Astrocyte (in vitro differentiated cells and primary cell): ENCODE measurements at places on chromosomes 16 and 17. TPM values are rescaled to one million over a fixed set of nuclear protein-coding genes. Genes with fewer than 3 reads are reported as not detected.

GRCh38 chr17:31917065-31917529 is 15.6 kb upstream of the UTP6 start:
- peaks cover 13% of the 10 kb centered on the region for H3K4me1 ChIP-seq
- no peaks in the 10 kb centered on the region for H3K27me3 ChIP-seq
- no peaks in the 10 kb centered on the region for H3K36me3 ChIP-seq
- no peak overlapping the region for H3K27ac ChIP-seq
- no peak for DNase-seq

DNA sequence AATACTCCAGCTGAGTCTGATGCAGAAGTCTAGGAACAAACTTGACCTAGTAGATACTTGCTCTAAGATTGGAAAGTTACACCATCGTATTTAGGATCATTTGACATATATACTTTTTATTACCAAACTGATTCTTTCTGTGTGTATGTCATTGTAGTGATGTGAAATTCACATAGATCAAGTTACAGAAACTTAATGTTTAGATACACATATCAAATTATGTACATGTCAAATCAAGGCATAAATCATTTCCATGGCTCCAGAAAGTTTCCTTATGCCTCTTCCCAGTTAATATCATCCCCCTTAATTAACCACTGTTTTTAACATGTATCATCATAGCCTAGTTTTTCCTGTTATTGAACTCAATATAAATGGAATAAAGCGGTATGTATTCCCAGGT is 292.0 kb upstream of the CDH11 start:
- H3K4me1 ChIP-seq = peaks cover 34% of the 10 kb centered on the region
- H3K27me3 ChIP-seq = no peaks in the 10 kb centered on the region
- no peak overlapping the region for H3K4me3 ChIP-seq
- H3K36me3 ChIP-seq = no peaks in the 10 kb centered on the region
- H3K27ac ChIP-seq = no peak overlapping the region

GRCh38 chr17:66793814-66794213 is 41.1 kb upstream of the CACNG5 start:
- H3K27ac ChIP-seq = no peak overlapping the region
- no peaks in the 10 kb centered on the region for H3K27me3 ChIP-seq
- H3K4me1 ChIP-seq = peaks cover 15% of the 10 kb centered on the region
- DNase-seq = no peak
- H3K4me3 ChIP-seq = no peak overlapping the region

The CEP295NL gene
- total RNA-seq = 1.3 and 1.6 TPM in 2 replicates

The CCL8 gene
- not detected in 2 replicates for total RNA-seq

DNA sequence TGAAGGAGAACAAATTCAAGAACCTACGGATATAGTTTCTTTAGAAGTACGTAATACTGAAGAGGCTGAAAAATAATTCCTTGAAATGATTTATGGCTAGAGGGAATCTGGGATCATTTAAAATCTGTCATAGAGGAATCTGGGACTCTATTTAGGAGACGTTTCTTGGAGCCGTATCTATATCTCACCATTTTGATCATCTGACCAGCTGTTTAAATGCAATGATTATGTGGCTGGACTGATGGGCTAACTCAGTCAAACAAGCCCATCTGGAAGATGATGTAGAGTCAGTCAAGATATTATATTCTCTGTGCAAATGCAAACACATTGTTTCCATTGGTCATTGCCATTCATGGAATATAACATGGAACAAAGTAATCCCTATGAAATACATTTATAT is 467.7 kb upstream of the ZFHX3 start:
- no peaks in the 10 kb centered on the region for H3K4me1 ChIP-seq
- H3K4me3 ChIP-seq = no peak overlapping the region
- H3K27me3 ChIP-seq = no peaks in the 10 kb centered on the region
- H3K36me3 ChIP-seq = no peaks in the 10 kb centered on the region

- H3K4me3 ChIP-seq = no peak overlapping the region
- no peak overlapping the region for H3K27ac ChIP-seq
- no peak for DNase-seq
- H3K36me3 ChIP-seq = no peaks in the 10 kb centered on the region
- peaks cover 10% of the 10 kb centered on the region for H3K27me3 ChIP-seq
These were observed 4.6 kb downstream of the SEC14L5 start for GRCh38 chr16:4962716-4963115.

- H3K27me3 ChIP-seq = no peaks in the 10 kb centered on the region
- H3K4me3 ChIP-seq = peak overlapping the region; percentile 86
These were observed 1.6 kb downstream of the UBALD1 start for GRCh38 chr16:4612977-4613635.
